ENCODE measurements at places on chromosomes 7 and 10.

DNA sequence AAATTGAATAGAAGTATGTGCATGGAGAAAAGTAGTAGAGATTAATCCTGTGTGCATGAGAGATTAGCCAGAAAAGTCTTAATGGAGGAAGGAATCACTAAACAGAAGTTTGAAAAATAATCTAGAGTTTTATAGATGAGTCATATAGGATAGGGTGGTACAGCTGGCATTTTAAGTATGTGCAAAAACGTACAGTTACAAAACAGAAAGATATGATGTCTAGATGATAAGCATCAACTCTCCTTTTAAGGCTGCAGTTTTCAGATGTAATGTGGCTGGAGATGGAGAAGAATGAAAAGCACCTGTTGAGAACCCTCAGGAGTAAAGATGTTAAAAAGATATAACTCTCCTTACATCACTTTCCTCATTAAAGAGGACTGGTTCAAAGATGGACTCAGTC is 271.3 kb downstream of the STK31 start:
- no peak for DNase-seq

DNA sequence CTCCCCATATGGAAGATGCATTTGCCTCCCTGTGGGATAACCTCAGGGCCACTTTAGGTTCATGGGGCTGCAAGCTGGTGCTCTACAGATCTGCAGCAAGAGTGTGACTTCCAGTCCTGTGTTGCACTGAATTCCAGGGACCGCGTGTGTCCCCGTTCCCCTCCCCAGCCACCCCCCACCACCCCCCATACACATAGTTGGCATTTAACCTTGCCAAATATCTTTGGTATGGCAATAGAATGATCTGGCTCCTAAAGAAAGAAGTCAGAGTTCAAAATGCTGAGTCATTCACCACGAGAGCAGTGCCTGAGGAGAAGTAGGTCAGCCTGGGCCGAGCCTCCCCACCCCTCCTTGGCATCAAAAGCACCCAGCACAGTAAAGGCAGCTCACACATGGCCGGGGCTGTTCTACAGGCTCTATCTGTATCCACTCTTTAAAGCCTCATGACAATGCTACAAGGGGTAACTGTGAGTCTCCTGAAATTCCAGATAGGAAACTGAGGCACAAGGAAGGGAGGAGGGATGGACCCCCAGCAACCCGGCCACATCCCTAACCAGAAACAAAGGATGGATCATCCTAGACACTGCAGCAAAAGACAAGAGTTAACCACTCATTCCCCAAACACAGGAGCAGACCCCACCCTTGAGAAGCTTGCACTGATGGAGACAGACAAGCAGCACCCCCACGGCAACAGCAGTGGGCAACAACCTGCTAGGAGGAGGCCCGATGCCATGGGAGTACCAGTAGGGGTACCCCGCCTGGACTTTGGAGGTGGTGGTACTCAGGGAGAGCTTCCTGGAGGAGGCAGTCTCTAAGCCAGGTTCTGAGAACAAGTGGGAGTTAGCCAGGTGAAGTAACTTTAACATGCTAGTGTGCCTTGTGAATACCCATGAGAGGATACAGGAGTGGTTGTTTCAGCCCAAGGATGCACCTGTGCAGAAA is 70.3 kb upstream of the NANOS1 start:
- DNase-seq: no peak

DNA sequence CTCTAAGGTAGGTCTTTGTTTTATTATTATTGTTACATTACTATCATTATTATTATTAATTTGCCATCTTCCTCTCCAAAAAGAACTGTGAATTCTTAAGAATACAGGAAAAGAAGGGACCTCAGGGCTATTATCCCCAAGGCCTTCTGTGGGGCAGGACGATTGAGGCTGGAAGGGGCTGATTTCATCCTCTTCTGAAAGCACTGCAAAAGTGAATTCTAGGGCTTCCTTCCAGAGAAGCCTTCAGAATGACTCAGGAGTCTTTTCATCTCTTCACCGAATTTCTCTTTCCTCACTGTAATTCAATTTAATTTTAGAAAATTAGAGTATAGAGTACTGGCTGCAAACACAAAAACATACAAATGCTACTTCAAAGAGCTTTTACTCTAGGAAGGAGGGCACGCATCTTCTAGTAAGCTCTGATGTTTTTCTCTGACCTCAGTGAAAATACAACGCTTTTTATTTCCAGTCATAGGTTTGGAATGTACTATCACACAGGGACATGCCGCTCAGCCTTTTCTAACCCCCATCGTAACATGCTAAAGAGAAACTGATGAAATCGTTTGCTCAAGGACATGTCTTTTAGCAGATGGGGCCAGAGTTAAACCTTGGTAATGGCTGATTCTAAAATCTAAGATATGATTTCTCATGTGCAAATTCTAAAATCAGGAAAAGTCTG is 280.2 kb upstream of the PITRM1 start:
- no peak for DNase-seq

DNA sequence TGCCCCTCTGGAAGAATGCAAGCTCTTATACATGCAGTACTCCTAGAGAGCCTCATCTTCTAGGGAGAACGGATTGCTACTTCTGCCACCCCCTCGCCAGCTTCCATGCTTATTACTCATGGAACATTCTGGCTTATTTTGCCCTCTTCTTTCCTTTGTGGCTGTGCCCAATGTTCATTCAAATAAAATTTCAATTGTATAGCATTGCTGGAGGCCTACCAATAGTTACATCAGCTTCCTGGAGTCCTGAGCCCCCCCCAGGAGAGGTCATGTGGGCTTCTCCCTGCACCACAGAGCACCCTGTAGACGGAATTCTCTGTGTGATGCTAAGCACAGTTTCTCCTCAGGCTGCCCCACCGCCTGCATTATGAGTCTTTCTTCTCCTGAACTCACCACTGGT is 1094.0 kb downstream of the KCNMA1 start:
- no peak for DNase-seq

DNA sequence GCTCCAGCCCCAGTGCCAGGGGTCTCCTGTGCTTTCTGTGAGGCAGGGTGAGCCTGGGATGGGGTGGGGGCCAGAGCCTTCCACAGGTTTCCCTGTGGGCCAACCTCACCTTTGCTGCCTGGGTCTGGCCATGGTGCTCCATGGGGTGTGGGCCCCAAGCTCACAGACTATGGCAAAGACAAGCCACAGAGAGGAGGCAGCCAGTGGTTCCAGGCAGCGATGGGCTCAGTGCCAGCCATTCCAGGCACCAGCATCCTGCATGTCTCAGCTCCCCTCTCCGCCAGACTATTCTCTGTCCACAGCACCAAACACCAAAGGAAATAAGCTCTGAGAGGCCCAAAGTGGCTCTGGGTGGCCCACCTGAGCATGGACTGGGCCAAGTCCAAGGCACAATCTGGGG is 133.5 kb downstream of the PTPN20 start:
- DNase-seq: no peak

- DNase-seq: no peak
Observed at GRCh38 chr10:116472891-116473290, 45.2 kb downstream of the PNLIPRP3 start.

- no peak for DNase-seq
Observed at GRCh38 chr7:56110611-56111010, 4.3 kb upstream of the CHCHD2 start.

DNA sequence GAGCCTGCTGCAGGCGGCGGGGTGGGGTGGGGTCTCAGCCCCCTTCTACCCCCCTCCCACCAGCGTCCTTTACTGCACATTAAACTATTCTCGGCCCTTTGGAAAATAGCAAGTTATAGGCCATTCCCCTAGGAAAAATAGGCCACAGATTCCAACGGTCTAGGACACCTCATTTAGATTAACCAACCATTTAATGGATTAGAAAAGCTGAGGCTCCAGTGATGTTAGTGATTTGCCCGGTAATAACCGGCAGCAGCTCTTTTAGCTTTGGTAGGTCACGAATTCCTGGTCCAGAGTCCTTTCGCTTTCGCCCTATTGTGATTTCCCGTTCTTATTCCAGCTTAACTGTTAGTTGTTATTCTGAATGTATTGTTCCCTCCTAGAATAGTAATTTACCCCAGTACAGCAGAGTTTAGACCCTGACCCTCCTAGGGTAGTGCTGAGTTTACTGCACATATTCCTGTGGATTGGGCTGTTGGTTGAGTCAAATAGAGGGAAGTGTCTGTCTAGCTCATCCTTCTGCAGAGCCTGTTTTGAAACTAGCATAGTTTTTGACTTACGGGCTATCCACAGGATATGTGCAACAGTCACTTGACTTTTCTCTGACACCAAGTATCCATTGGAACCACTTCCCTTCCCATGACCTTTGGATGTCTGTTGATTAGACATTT is 754 bp downstream of the GSTO1 start:
- DNase-seq: no peak

DNA sequence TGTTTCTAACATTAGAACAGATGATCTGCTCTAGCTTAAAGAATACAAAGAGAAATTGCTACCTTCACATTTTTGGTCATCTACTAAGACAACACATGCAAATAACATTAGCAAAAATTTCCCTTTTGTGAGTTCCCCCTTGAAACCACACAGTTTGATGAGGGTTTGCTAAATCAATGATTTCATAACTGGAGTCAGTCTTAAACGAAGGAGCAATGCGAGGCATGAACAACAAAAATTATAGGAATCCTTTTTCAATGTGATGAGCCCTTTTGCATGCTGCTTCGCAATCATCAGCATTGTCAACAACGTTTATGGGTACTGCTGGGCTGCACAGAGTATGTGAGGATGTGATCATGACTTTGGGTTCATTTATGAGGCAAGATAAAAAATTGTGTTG is 286.4 kb downstream of the C7orf25 start:
- DNase-seq: no peak

- DNase-seq: no peak
Observed at GRCh38 chr7:47249361-47249760, 332.6 kb downstream of the TNS3 start.

- DNase-seq: no peak
Observed at GRCh38 chr10:32318476-32318896, 28.5 kb downstream of the EPC1 start.

GRCh38 chr10:71354776-71355175 is 35.7 kb downstream of the SLC29A3 start:
- no peak for DNase-seq

- no peak for DNase-seq
Observed at GRCh38 chr10:25327273-25327672, 152.5 kb downstream of the GPR158 start.

- no peak for DNase-seq
Observed at GRCh38 chr10:8133146-8133545, 78.7 kb downstream of the GATA3 start.

GRCh38 chr10:90222372-90222771 is 521.0 kb downstream of the KIF20B start:
- no peak for DNase-seq

- DNase-seq: no peak
Observed at GRCh38 chr10:33027088-33027487, 69.1 kb upstream of the ITGB1 start.

GRCh38 chr10:19245889-19246752 is 197.5 kb downstream of the MALRD1 start:
- DNase-seq: no peak

GRCh38 chr7:19442016-19442785 is 266.6 kb downstream of the POLR1F start:
- no peak for DNase-seq

DNA sequence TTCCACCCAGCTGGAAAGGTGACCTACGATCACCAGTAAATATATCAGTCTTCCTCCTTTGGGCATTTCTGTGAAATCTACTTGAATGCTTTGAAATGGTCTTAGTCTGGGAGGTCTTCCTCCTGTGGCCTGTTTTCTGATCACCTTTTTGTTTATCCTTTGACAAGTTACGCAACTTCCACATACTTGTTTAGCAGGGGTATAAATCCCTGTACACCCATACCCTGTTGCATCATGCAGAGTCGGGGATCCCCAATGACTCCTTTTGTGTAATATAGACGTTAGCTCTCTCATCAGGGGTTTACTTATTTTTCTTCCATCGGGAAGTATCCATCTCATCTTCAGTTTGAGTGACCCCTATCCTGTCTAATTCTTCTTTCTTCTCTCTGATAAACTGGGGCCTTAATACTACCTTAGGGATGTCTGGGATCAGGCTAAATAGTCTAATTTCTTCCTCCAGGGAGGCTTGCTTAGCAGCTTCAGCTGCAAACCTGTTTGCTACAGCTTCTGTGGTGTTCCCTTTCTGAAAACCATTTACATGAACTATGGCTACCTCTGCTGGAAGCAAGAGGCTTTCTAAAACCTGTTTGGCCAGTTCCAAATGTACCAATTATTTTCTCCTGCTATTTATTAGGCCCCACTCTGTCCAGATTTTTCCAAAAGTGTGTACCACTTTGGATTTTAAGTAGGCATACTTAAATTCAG is 25.8 kb downstream of the MAPK8 start:
- no peak for DNase-seq

DNA sequence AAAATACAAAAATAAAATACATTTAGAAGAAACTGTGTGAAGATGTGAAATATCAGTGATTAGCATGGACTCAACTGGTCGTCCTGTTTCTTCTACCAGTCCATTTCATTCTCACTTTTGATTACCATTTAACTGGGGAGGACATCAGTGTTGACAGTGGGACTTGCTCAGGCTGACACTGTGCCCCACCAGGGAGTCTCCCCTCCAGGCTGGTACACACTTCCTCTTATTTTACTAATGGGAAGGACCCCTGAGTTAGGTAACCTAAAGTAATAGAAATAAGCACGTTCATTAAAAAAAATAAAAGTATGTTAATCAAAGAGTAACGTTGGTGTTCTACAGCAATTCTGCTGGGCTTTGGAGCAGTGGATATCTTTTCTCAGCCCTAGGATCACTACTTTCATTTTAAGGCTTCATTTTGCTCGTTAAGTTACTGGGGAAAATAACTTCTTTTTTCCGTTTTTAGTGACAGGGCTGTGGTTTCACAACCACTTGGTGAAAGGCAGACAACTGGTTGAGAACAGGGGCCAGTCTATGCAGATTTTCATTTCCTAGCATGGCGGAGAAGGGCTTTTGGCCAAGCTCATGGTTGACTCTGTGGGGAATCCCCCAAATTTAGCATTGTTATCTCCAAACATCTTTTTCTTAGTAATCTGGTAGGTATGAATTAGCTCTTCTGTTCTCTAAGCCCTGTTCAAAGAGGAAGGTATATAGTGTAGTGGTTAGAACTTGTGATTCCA is 2.1 kb downstream of the SNX10 start:
- no peak for DNase-seq

- no peak for DNase-seq
Observed at GRCh38 chr10:38143587-38143986, 49.5 kb downstream of the ZNF37A start.

- DNase-seq: no peak
Observed at GRCh38 chr10:125928928-125929585, 32.7 kb downstream of the FANK1 start.

- DNase-seq: no peak
Observed at GRCh38 chr7:138710536-138711385, 9.6 kb upstream of the SVOPL start.

GRCh38 chr7:47089068-47089417 is 492.9 kb downstream of the TNS3 start:
- DNase-seq: no peak
